SJSA1 (cell line): ENCODE measurements at places on chromosomes 7 and 10.
A peak's percentile ranks its signal among the peaks of the same experiment; 100 is the strongest.

DNA sequence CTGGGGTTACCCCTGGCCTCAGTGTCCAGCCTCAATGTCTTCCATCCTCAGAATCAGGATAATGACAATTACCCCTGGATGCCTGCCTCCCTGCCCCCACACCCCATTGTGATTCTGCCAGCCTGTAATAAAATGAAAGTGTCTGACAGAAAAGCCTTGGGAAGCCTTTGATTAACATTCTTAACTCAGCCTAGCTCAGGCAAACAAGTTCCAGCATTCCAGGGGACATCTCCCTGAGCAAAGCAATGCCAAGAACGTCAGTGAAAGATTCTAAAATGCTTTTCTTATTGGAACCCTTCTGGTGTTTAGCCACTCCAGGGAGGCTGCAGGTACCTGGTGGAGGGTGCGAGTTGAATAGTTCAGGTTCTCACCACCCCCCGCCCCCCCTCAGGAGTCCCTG, 18.7 kb downstream of the AFAP1L2 start:
- no peak for DNase-seq

DNA sequence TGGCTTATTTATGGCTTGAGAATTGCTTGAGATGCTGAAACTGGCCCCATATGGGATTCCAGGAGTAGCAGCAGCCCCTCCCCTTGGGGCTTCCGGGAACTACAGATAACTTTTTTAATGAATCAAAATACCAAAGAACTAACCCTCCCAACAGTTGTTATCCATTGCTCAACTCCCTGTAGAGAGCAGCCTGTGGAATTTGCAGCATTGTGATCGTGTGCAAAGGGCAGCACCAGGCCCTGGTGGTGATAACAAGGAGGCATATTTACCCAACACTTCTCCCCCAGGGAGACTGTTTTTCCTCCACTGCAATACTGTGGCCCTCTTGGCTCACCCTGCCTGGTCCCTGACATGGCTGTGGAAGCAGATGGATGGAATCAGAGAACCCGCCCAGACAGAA, 196.2 kb downstream of the PLXNA4 start:
- DNase-seq: no peak

DNA sequence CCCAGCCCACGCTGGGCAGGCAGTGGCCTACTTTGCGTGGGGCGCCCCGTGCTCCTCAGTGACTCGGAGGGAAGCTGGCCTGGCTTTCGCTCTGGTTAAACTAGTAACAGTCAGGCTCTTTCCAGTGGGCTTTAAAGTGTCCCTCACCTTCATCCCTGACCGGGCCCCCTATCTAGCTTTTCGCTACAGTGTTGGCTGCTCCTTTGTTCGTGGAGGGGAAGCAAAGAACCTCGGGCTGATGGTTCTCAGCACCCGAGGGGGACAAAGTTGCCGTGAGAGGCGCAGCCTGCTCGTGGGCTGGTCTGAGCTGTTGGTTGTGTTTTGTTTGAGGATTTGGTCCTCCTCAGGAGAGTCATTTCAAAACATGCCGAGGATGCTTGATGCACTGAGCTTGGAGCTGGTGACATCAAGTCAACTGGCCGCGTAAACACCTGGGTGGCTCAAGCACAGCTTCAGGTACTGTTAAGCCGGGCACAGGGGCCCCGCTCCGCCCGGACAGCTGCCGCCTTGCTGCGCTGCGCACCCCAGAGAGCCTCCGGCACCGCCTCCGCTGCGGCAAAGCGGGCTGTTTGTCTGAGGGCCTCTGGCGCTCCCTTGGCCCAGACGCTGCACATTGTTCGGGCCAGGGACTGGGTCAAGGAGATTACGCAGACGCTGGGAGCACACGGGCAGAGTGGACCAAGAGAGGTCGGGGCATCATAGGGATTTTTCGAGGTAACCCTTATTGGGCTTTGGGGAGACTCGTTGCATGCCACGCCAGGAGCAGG, 1.6 kb downstream of the DLX6 start:
- DNase-seq: no peak

GRCh38 chr7:19112274-19113001, 5.0 kb downstream of the TWIST1 start:
- peak; percentile 85 for DNase-seq

- DNase-seq: no peak
Measured at GRCh38 chr7:140559410-140559809, 80.1 kb upstream of the MKRN1 start.

DNA sequence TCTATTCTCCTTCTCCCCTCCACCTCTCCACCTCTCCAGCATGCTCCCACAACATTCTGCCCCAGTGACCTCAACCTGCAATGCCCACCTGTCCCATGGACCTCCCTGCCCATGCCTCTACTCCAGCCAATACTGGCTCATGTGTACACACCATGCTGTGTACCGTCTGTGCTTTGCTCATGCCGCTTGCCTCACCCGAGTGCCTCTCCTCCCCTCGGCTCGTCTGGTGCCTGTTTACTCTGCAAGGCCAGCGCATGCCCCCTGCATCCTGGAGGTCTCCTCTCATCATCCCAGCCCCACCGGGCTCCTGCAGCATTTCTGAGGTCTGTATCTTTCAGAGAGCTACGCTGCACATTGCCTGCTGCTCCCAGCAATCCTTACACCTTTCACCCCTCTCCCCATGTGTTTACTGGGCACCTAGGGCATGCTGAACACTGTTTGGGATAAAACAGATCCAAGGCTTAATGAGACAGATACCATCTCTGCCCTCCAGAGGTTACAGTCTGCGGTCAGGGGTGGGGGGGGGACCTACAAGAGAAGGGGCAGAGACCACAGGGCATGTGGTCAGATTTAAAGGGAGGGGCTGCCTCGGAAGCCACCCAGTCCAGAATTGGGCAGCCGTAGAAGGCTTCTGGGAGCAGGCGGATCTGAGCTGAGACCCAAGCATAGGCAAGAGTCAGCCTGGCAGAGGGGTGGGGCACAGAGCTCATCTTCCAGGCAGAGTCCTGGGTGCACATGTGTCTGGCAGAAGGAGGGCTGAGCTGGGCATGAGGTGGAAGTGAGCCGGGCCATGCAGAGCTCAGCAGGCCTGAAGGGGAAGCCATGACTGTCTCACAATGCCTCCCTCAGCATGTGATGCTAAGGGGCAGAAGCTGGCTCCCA, 29.6 kb upstream of the PSAP start:
- DNase-seq: no peak

- no peak for DNase-seq
Measured at GRCh38 chr10:84541289-84541637, 212.9 kb downstream of the CCSER2 start.

GRCh38 chr7:24943096-24943948, 36.7 kb downstream of the OSBPL3 start:
- no peak for DNase-seq

DNA sequence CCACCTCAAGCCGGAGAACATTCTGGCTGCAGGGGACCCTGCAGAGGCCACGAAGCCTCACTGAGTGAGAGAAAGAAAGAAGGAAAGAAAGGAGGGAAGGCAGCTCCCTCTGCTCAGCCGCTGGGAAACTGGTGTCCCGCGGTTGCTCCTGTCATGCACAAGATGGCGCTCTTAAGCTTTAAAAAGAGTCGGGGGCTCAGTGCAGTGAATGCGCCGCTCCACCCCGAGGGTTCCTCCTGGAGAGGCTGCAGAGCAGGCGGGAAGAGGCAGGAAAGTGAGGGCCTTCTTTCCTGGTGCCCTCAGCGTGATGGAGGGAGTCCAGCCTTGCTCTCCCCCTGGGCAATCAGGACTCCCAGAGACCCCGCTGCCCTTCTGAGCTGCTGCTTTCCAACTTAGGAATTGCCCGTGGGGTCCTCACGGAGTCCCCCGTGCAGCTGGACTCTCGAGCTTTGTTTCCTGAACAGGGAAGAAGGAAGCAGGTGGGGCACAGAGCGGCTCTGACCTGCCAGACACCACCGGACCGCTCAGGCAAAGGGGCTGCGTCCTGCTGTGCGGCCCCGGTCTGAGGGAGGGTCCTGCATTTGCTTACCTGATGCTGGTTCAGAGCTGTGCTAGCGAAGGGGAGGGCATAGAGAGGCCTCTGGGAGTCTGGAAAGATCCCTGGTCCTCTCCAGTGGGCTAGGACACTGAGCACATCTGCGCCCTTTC, 141.9 kb upstream of the MKI67 start:
- no peak for DNase-seq

- no peak for DNase-seq
Measured at GRCh38 chr10:58502956-58503355, 9.7 kb upstream of the BICC1 start.

DNA sequence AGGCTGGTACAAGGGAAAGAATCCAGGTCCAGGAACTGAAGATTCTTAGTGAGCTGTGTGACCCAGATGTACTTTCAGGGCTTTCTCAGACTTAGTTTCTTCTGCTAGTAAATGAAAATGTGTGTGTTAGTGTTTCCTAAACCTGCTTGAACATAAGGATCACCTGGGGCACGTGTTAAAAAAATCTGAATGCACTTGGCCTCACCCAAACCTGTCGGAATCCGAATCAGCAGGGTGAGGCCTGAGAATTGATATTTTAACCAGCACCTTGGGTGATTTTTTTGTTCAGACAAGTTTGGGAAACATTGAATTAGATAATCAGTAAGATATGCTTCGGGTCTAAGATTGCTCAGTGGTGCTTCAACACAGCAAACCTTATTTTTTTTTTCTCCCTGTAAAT, 59.7 kb downstream of the ZNF365 start:
- DNase-seq: no peak

DNA sequence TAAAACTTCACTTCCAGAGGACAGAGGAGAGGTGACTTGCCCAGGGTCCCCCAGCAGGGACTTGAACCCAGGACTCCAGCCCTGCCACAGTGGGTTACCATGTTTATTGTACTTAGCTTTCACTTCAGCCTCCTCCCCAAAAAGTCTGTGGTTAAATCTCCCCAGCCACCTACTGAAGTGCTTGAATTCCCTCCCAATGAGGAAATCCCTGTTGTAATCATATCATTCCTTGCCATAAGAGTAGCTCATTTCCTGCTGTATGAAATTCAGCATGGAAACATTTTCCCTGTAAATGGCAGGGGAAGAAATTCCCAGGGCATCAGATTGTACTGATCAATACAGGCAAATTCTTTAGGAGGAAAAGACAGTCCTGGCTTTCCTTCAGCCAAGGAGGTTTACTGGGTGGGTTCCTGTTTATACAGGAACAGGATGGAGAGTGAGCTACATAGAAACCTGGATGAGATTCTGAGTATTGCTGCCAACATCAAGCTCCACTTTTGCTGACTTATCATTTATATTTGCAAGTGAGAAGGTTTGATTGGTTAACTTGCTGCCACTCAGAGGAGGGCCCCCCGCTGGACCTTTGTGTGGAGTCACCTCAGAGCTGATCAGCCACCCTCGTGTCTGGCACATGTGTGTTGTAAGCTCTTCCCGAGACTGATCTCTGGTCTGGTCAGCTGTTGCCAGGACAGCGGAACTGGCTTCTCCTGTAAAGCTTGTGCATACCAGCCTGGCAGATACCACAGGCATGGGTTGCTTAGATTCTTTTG, 16.4 kb upstream of the PDZD8 start:
- DNase-seq: no peak
